CD4-positive, alpha-beta T cell treated with Interleukin-2 at 100 ng/mL for 4 hours (primary cell): ENCODE measurements at places on chromosomes 1 and 21.

GRCh38 chr1:81678779-81679178, 122.0 kb upstream of the ADGRL2 start:
- DNase-seq, result no peak

GRCh38 chr1:161943737-161944136, 79.9 kb downstream of the OLFML2B start:
- no peak for DNase-seq

DNA sequence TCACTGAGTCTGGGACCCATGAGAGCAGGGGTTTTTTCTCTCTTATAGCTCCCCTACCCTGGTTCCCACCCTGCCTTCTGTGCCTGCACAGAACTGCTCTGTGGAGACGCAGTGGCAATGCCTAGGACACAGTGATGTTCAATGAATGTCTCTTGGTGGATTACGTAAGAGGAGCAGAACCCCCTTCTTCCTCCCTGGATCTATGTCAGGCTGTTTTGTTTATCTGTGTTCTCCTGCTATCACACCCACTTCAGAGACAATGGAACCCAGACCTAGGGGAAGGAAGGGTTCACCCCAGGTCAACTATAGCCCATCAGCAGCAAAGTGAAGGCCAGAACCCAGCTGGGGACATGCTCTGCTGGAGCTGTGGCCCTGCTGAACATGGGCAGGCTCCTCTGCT, 2.0 kb downstream of the HPCAL4 start:
- no peak for DNase-seq

DNA sequence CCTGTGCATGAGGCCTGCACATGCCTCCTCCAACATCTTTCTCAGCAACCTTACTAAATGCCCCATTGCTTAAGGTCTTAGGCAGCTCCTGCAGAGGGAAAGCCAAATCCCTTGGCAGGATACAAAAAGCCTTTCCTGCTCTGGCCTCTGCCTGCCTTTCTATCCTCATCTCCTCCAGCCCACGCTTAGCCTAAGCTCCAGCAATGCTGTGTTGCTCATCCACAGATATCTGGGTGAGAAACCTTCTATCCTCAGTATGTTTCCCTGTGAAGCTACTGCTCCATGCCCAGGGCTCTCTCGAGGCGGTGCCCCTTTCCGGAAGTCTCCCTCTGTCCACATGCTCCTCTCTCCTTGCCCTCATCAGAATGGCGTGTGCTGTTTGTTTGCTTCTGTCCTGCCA, 37.0 kb upstream of the CCSAP start:
- DNase-seq, result no peak

GRCh38 chr1:19312782-19313635, 883 bp downstream of the SLC66A1 start:
- peak; percentile 11 for DNase-seq

- DNase-seq, result no peak
Observed at GRCh38 chr1:199404191-199404590, 623.3 kb upstream of the NR5A2 start.
